Right atrium auricular region (tissue), 2 donors: ENCODE measurements at places on chromosomes 2 and 18.

DNA sequence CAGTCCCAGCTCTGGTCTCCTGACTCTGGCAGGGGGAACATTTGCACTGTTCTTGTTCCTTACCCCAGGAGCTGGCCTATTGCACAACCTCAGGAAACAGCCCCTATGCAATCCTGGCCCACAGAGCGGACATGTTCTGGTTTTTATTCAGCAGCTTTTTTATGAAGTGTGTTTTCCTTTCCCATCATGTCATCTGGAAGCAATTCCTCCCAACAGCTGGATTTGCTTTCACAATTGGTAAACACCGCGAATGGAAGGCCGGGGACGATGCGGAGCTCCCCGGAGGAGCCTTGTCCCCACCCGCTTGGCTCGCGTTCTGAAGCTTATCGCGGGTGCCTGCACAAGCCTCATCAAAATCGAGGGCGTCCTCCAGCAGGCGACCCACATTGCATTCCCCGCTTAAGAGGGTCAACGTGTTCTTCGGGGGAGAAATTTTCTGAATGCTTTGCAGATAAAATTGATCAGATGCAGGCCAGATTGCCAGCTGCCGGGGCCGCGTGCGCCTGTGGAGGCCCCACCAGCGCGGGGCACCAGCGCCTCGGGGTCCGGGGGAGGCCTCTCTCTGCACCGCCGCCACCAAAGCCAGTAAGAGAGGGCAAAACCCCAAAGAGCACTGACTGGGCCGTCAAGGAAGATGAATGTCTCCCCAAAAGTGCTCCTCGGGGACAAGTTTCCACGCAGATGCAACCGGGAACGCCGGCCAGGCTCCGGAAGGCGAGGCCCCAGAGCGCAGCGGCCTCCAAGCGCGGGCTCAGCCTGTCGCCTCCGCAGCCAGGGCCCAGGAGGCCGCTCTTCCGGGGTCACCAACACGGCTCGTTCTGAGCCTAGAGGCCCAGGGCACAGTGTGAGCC is 60.3 kb upstream of the SP3 start:
- peak; percentile 95 for DNase-seq

DNA sequence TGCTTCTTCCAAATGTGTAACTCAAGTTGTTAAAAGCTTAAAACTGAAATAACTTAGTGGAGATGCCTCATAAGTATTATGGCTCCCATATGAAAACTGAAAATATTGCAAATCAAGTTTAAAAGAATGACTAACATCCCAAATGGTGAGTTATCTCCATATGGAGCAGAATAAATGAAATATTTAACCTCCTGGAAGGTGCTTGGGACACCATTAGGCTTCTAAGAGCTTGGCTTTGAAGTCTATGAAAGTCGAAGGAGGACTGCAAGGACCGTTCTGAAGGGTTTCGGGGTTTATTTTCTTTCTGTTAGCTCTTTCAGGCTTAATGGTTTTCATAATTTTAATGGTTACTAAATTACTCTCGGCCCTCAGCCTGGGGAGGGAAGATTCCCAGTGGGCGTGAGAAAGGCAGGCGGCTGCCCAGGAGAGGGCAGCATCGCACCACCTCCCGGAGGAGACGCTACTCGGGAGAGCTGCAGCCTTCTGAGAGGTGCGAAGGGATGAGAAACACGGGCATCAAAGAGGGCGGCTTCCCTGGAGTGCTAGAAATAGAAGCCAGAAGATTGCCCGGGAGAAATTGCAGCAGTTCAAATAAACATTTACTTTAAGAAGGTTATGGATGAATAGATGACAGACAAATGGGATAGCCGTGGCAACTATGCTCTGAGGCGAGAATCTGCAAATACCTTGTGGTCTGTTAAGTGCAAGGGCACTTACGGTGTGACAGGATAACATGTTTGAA is 43.1 kb downstream of the MAP3K19 start:
- peak; percentile 62 for DNase-seq

- DNase-seq, result no peak
Observed at GRCh38 chr18:24064391-24065100, 50.0 kb downstream of the TTC39C start.

DNA sequence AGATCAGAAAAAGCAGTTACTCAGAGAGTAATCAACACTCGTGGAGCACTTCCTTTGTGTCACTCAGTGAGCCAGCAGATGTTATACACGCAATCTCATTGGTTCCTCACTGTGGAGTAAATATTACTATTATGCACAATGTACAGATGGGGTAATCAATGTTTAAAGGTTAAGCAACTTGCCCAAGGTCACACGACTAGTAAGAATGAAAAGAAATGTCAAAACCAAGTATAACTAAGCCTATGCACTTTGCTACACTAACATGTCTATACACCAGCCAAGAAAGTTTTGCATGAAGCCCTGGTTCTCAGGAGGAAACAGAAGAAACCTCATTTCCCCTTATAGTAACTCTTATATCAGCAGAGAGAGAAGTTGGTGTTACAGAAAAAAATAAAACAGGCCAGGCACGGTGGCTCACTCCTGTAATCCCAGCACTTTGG is 5.4 kb downstream of the METTL21A start:
- no peak for DNase-seq

DNA sequence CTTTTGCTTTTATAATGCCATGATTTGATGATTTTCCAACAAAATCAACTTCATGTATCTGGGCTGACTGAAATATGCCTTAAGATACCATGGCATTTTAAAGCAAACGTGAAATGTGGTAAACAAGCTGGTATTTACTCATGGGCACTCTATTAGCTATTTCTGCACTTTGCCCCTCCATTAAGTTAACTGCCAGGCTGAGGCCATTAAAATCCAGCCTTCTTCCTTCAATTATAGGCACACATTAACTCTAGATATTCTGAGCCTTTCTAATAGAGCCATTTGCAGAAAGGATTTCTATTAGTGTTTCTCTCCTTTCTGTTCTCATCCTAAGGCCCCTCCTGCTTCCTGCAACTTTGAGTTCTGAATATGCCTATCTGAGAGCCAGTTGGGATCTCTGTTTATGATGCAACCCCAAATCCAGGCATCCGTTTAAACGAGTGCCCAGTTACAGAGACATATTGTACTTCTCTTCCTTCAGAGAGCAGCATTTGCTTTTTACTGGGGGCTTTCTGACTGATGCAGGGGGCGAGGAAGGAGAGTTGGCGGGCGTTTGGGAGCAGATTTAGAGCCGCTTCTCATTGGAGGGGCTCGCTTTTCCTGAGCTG is 1.6 kb upstream of the KCNJ3 start:
- no peak for DNase-seq

DNA sequence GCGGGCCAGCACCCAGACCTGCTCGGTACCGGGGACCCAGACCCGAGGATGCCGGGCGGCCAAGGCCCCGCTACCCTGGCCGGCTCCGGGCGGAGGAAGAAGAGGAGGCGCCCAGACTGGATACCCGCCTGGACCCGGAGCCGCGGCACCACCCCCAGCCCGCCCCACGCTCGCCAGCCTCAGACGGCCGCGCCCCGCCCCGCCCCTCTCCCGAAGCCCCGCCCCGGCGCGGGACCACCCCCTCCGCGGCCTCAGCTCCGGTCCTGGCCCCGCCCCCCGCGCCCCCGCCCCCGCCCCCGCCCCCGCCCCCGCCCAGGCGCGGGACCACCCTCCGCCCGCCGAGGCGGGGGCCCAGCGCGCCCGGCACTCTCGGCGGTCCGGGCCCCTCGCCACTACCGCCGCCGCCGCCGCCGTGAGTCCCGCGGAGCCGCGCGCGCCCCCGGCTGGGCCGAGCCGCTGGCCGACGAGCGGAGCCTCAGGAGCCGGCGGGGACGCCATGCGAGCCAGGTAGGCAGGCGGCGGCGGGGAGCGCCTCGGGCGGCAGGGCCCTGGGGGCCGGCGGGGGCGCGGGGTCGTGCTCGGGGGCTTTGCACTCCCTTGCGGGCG is at the start of gene SH3BP4:
Gene SH3BP4 (plus strand): TSS at position 354 of the 606 bp plus-strand sequence. CDS start 82,986 bp downstream, outside the sequence.
- DNase-seq, result peak; percentile 73

DNA sequence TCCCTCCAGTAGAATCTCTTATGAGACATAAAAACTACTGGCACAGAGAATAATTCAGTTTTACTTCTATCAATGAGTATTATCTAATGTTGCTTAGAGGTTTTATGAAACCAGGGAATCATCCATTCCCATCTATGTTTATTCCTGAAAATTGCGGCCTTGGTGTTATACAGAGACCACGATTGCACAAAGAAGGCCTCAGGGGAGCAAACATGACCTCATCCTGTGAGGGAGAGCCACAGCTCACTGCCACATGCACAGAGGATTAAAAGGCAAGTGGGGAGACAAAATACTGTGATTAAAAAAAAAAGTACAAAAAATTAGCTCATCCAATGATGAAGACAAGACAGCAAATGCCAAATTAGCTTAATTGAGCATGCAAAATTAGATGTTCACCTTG is 111.8 kb upstream of the SLC35G4 start:
- no peak for DNase-seq

DNA sequence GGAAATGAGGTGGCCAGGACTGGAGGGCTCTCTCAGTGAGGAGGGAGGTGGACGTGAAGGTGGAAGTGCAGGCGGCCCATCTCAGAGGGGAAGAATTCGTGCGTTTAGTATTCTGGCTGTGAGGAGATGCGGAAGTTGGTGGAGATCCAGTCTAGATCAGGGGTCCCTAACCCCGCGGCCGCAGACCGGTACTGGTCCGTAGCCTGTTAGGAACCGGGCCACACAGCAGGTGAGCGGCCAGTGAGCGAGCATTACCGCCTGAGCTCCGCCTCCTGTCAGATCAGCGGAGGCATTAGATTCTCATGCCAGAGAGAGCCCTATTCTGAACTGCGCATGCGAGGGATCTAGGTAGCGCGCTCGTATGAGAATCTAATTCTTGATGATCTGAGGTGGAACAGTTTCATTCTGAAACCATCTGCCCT is 1.6 kb upstream of the FHOD3 start:
- DNase-seq, result no peak

DNA sequence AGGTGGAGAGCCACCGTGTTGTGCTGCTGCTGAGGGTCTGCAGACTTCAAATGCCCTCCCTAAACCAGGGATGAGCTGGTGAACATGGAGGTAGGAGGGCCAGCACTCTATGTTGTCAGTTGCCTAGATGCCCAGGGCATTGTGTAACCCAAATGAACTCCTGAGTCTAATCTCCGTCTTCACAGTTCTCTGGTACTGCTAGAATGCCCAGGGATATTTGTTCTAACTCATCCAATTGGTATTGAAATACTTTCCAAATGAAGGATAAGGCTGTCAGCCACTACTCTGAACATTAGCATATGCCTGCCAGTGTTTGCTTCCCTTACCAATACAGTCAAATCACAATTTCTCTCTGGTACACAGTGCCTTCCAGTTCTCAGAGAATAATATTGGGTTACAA is 492.6 kb downstream of the SLC4A3 start:
- DNase-seq, result no peak

- peak; percentile 88 for DNase-seq
Observed at GRCh38 chr2:108533832-108534583, at the start of gene LIMS1. LIMS1 (plus strand) TSS chr2:108534470; CDS start chr2:108534563, 93 bp downstream.

DNA sequence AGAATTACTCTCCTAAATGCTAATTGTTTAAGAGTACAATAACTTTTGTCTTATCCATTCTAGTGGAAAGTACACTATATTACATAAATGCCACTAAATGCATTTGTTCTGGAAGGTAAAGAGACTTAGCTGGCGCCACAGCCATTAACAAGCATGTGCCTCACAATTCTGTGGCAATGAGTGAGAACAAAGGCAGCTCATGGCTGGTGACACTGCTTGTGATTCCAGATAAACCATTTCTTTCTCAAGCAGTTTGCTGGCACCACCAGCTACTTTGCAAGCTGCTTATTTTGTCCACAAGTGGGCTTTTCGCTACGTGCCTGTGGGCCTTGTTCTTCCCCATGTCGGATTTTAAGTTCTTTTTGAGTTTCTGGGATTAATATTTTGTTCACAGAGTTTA is 147.6 kb upstream of the SMAD7 start:
- DNase-seq, result no peak

- DNase-seq, result no peak
Observed at GRCh38 chr2:158539176-158540005, 82.6 kb downstream of the PKP4 start.

GRCh38 chr2:174540893-174541292 is 54.1 kb upstream of the GPR155 start:
- DNase-seq, result no peak

DNA sequence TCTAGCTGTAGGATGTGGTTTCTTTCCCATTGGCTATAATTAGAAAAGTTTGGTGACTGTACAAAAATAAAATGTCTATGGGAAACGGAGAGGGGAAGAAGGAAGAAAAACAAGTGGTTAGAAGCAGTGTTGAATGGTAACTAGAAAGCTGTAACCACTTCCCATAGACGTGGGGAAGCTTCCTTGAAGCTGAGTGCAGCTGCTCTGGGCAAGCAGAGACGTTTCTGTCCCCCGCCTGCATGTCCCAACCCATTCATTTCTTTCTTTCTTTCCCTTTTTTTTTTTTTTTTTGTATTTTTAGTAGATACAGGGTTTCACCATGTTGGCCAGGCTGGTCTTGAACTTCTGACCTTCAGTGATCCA is 367.8 kb upstream of the HS6ST1 start:
- no peak for DNase-seq

DNA sequence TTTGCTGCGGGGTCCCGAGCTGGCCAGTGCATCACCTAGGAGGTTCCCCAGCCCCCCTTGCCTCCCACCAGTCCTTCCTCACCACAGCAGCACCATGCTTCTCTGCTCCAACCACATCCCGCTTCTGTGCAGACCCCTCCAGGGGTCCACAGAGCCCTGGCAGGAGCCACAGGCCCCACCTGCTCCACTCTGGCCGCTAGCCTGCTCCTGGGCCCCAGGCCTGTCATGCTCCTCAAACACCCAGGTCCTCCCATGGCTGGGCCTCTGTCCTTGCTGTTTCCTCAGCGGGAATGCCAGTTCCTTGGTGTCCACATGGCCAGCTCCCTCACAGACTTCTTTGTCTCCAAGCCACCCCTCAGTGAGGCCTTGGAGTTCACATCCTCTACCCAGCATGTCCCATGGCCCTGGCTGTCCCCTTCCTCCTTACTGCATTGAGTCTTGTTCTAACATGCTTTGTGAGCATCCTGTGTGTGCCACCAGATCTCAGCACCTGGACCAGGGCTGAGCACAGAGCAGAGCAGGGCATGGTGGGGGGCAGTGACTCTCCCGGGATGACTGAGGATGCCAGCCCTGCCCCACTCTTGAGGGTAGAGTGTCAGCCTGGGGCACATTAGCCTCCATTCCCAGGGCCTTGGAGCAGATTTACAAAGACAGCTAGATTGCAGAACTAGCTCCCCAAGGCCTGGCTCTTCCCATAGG is 201.0 kb upstream of the HS6ST1 start:
- peak; percentile 48 for DNase-seq

DNA sequence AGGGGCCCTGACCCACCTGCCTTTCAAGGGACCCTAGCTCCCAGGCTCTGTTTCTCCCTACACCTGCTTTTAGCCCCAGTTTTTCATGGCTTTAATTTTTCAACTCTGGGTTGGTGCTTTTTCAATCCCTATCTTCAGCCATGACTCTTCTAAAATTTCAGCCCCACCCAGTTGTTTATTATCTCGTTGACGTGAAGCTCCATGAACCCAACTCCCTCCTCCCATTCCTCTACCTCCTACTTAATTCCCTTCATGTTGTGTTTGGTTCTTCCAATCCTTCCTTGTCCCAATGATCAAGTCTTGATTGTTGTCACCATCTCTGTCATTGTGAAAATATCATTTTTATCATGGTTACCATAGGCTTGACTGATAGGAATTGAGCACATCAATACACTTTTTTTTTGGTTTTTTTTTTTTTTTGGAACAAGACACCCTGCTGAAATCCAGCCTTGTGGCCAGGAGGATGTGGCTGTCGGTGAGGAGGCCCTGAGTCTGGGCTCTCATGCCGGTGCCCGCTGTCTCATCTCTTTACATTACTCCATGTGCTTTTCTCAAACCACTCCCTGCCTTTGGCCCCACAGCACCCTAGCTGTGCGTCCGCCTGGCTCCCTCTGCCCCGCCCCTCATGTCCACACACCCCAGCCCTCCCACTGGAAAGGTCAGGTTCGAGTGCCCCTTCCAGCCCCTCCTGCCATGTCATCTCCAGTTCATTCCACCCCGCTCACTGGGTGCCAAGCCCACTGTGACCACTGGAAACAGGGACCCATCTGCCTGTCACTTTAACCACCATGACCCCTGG is 39.3 kb downstream of the NAPG start:
- no peak for DNase-seq
